ENCODE measurements at places on chromosomes 4 and X.

DNA sequence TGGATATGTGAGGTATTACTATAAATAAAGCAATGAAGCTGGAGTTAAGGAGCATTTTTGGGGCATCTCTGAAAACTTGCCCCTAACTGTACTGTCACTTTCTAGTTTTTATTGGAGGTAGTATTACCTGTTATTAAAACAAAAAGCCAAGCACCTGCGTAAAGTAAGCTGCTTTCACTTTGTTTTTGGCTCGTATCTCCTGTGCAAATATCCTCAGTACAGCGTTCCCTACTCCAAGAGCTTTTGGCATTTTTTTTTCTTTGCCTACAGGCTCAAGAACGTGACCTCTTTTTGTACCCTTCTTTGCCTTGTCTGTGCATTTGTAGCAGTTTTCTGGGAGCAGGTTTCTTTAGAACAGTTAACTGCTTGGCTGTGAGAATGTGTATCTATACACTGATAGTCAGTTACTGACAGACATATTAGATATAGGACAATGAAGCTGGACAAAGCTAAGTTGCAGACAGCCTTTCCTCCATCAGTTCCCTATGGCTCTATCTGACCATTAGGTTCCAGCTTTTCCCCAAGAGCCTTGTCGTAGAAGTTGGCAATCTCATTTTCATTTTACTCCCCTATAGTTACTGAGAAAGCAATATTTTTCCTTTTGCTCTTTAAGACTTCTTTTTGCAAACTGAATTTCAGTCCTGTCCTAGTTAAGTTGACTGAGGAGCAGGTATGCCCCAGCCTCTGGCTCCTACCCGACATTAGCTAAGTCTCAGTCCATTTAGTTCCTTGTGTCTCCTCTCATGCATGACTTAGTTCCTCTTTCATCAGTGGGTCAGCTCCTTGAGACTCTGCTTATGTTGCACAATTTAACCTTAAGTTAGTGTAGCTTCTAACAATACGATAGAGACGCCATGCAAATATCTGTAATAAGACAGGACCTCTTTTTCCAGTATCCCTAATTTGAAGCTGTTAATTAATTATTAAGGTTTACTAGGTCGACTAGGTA, 71.5 kb upstream of the HPRT1 start:
- DNase-seq, result no peak

DNA sequence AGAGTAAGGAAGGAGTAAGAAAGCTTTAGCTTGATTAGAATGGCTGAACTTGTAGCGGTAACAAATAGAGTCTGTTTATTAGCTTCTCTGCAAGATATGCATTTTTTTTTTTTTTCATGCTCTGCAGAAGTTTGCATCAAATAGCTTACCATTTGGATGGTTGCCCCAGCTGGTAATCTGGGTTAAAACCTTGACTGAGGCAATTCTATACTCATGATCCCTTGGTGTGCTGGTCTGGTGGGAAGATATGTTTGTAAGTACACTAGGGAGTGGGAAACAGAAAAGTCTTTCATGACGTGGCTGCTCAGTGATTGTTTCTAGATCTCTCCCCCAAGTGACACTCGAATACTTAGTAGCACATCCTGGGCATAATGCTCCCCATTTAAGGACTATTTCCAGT, 32.1 kb downstream of the SEPTIN11 start:
- no peak for DNase-seq

DNA sequence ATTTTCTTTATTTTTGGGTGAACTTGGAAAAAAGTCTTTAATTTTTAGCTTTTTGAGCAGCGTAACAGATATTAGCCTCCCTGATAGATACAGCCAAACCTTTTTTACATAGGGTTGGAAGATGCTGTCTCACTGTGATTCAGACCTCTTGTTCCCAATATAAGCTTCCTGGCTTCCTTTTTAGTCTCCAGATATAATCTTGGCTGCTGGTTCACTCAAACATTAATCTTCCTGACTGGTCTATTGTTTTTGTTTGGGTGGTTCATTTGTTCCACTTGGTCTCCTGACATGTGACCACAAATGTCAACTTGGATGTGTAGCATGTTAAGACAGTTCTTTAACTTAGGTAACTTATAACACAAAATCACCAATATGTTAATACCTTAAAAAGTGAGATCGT, 23.0 kb downstream of the RPA4 start:
- DNase-seq, result no peak

DNA sequence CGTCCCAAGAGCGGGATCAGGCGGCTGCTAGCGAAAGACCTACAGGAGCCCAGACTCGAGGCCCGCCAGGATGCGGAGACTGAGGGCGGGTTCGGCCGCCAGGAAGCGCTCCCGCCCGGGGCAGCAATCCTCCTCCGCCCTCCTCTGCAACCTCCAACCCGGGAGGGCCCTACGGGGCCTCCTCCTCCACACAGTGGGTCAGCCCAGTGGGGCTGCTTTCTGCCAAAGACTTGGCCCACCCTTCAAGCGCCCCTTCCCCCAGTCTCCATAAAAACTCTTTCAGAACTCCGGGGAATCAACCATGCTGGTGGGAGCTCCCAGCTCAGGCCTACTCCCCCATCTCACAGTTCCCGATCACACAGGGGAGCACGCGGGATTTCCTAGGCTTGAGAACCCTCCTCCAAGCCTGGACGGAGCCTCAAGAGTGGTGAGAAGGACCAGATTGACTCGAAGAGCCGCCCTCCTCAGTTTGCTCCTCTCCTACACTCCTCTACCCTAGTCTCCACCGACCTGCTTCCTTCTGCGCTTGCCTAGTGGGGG, 77.5 kb downstream of the RLIM start:
- DNase-seq, result no peak

DNA sequence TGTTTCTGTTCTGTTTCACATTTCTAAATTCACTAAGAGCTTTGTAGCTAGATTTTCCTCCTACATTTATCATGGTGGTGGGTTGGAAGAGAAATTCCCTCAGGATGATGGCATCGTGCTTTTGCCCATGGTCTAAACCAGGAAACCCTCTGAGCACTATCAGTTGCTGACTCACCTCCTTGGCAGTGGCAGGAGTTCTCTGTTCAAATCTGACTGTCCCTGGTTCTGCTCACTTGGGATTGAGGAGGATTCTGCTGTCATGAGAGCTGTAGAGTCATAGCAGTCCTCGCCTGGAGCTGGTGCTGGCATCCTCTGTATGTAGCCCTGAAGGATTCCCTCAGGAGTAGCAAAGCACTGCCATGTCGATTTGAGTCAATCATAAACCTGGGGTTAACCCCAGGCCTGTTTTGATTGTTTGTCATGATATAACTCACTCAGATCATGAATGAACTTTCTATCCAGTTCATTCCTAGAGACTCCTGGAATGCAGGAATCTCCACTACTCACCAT, 9.4 kb downstream of the TEX13A start:
- no peak for DNase-seq

DNA sequence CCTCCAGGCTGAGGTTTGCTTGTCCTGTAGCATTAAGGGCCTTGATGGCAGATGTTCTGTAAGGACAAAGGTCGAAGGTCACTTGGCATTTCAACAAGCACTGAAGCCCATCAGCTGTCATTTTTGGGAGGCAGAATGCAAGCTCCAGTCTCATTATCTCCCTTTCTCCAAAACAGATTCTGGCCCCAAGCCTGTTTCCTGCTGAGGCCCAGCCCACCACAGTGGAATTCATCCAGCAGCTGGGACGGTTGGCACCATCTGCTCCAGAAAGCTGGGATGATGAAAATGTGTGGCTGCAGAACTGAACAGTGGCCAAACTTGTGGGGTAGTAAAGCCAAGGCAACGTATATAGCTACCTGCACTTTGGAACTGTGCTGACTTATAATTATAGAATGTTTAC, 17.7 kb upstream of the PPEF2 start:
- DNase-seq, result no peak

- DNase-seq, result no peak
Measured at GRCh38 chr4:64520421-64520820, 111.2 kb upstream of the TECRL start.

GRCh38 chrX:54359408-54359807, 1.6 kb upstream of the WNK3 start:
- no peak for DNase-seq

DNA sequence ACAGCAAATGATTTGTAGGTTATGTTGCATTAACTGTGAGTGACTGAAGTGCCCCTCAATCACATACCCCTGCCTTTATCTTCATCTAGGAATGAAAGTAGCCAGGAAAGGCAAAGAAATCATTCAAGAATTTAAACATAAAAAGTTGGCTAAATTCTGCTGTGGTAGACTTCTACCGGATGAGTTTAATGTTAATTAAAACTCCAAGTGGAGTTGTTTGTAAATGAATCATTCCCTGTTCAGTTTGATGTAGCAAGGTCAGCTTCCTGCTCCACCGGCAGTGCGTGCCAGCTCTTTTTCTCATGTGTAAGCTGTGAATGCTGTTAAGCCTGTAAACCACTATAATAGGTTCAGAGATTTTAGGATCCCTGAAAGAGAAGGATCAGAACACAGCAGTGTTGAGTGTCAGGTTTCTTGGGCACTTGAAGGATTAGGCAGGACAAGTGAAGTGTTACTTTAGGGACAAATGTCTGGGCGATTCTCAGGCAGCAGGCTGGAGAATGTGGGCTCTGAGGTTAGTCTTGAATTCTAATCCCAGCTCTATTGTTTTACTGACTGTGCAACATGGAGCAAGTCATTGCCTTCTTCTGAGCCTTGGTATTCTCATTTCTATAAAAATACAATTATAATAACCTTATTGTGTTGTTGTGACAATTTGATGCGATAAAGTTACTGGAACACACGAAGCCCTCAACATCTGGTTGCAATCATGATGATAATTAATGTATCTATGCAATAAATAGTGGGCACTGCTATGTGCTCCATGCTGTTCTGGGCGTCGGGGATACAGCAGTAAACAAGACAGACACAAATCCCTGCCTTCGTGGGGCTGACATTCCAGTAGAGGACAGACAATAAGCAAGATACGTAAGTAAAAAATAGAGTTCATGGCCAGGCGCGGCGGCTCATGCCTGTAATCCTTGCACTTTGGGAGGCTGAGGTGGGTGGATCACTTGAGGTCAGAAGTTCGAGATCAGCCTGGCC, 112.0 kb downstream of the SHROOM3 start:
- DNase-seq, result no peak

DNA sequence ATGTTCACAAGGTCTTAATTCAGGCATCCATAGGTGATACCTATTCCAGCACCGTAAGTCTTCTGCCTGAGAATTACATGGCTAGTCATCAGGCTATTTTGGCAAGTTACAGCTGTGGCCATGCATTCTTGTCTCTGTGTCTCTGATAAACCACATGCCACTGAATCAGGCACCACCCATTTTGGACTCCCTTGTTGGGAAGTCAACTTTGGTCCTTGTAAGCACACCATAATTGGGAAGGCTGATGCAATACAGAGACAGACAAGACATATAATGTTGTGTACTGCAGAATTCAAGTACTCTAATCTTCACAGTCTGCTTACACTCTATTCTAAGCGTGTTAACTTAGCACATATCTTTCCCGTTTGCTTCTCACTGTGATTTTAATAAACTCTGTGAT, 483.7 kb upstream of the FTHL17 start:
- no peak for DNase-seq

DNA sequence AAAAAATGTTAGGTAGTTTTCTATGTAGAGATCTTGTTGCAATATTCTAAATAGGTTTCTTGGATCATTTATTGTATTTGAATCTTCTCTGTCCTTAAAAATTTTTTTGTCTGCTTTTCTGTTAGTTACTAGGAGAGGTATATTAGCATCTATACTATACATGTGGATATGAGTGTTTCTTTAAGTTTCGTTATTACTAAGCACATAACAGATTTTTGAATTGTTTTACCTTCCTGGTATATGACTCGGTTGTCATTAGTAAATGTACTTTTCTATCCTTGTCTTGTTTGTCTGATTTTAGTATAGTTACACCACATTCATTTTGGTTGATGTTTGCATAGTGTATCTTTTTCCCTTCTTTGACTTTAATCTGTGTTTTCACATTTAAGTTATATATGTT, 20.2 kb downstream of the PYURF start:
- no peak for DNase-seq

- no peak for DNase-seq
Measured at GRCh38 chrX:40628506-40628905, 5.3 kb downstream of the MPC1L start.

GRCh38 chr4:156892805-156893204, 78.8 kb downstream of the PDGFC start:
- DNase-seq, result no peak

DNA sequence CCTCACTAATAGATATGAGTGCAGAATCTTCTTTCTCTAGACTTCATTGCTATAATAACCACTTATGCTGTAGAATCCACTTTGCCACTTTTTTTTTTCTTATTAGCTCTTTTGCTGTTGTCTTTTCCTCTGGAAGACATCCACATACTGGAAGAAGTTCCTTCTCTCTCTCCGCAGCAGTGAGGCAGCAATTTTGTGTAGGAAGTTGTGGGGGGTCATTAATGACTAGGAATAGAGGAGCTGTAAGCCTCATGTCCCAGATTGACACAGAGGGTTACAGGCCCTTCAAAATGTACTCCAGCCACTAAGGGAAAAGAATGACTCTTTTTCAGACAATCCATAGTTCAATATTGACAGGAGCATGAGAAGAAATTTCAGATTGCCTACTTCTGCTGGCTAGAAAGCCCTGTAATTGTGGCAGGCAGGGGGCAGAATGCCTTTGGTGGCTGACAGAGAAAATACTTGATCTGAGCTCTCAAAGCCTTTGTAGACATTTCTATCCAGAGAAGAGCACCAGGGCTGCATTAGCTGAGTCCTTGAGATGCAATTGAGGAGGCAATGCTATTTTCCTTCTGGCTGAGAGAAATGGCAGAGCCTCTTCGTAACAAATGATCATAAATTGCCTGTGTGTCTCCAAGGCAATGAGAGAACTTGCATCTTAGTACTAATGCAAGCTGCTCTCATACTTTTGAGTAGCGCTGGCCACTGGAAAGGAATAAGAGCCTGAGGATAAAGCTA, 856.2 kb downstream of the STIM2 start:
- no peak for DNase-seq

DNA sequence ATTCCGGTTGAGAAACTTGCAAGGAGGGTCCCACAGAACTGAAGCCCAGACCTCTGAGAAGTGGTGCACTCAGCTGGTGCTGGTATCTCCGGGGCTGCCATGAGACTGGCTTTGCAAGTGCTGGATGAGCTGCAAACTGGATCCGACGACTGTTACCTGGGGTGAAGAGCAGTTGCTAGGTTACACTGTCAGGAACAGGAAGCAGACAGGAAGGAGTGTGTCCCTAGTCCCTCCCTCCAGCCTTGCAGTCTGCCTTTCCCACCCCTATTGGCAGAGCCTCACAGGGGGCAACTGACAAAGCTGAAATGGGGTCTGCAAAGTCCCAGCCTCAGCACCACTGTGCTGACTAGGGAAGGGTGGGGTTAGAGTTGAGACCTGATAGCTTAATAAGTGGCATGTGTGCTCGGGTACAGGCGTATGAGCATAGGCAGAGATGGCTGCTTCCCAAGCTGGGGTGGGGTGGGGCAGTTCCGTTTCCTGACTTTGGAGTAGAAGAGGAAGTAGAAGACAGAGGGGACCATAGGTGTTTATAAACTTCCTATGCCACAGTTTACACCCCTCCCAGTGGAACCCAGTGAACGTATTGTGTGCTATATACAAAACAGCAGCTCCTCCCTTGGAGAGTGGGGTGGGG, 18.0 kb downstream of the PPEF1 start:
- DNase-seq, result no peak

GRCh38 chrX:138487866-138488265, 223.7 kb downstream of the FGF13 start:
- DNase-seq, result no peak

GRCh38 chr4:28177641-28178040, 1317.0 kb downstream of the STIM2 start:
- no peak for DNase-seq

Measured in stimulated activated CD4-positive, alpha-beta T cell treated with anti-CD3 and anti-CD28 coated beads, TNF-alpha, amount 100 ng/mL, for 1 hour (primary cell).